CD4-positive, alpha-beta T cell treated with Interleukin-10 for 1 hour (primary cell): ENCODE measurements at places on chromosomes 1 and 21.
A peak's percentile ranks its signal among the peaks of the same experiment; 100 is the strongest.

DNA sequence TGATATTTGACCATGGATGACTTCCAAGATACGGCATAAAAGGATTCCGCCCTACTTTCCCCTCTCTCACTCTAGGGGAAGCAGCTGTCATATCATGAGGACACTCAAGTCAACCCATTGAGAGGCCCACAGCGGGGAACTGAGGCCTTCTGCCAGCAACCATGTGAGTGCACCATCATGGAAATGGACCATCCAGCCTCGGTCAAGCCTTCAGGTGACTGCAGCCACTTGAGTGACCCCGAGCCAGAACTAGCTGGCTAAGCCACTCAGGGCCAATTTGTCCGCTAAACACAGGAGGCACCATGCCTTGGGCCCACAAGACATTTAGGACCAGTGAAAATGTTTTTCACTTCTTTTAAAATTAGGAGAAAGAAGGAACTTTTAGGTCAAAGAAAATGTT lies 11.1 kb upstream of the GJB5 start:
- DNase-seq: no peak

- DNase-seq: no peak
These were observed 4.1 kb downstream of the POGZ start for GRCh38 chr1:151455231-151455630.

- DNase-seq: no peak
These were observed 18.0 kb downstream of the SERTAD4 start for GRCh38 chr1:210250665-210250997.

DNA sequence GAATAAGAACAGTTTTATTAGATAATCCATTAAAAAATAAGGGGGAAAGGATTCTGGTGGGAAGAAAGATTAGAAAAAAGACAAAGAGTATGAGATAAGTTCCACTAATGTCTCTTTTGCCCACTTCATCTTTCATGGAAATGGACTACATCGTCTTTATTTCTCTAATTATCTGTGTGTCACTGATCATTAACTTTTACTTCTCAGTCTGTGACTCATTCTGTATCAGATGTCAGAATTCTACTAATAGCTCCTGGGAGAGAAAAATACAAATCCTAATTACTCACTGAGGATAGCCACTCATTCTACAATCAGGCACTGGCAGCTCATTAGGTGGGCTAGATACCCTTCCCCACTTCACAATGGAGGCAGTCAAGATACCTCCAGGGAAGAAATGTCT lies 41.7 kb downstream of the ILDR2 start:
- no peak for DNase-seq

DNA sequence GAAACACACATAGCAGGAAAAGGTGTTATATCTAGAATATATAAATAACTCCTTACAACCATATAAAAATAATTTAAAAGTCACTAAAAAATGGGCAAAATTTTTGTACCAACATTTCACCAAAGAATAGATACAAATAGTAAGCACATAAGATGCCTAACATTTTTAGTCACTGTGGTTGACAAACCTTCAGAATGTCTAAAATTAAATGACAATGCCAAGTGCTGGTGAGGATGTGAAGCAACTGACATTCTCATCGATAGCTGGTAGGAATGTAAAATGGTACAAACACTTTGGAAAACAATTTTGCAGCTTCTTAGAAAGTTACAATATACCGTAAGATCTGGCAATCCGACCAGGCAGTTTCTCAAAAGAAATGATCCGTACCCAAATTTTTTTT lies 14.4 kb upstream of the TOMM20 start:
- no peak for DNase-seq

DNA sequence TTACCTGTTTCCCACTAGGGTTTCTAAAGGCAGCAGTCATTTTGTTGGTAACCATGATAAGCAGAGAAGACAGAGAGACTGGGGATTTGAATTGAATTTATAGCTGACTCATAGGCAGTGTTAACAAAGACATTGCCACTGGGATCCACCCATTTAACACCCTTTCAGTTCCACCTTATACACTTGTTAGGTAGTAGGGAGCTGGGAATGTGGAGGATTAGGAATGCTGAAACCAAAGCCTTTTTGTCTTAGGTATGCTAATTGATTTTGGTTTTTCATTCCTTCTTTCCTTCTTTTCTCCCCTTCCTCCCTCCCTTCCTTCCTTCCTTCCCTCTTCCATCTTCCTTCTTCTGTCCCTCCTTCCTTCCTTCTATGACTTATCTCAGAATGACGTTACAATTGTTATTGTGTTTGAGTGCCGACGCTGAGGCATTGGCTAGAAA lies 7.5 kb upstream of the EVI5 start:
- DNase-seq: no peak

DNA sequence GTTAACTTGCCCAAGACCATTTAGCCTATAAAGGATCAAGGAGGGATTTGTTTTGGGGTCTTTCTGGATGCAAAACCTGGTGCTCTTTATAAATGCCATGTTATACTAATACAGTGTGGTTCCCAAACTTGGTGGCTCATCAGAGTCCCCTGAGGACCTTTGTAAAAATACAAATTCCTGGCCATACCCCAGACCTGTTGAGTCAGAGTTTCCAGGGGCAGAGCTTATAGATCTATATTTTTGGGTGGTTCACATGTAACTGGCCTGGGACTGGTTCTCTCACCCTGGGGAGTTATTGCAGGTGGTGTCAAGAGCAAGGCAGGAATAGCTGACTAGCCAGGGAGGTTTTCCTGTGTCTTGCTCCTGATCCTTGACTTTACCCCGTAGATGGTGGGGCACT lies 136.9 kb upstream of the HNRNPU start:
- no peak for DNase-seq

DNA sequence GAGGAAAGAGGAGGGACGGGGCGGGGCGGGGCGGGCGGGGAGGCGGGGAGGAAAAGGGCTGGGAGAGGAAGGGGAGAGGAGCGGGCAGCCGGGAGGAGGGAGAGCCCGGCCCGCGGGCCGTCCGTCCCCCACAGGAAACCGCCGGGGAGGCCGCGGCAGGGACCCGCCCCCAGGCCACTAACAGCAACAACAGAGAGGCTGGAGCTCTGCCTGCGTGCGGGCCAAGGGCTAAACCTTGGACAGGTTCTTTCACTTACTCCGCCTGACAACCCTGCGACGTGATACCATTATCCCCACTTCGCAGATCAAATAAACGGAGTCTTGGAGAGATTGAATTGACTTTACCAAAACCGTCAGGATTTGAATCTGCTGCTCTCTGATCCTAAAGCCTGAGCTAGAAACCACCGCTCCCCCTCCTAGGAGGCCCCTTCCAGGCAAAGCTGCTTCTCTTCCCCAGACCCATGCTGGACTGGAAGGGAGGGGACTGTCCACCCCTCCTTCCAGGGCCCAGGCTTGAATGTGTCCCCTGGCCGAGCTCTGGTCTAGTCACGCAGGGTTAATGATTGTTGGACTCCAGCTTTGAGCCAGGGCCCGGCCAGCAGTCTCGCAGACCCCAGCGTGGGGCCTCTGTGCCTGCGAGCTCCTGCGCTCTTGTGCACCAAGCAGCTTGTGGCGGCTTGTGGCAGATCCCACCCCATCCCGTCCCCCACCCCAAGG lies at the start of gene EVA1B:
Gene EVA1B (minus strand): TSS at position 10 of the 717 bp plus-strand sequence. CDS start 608 bp downstream, outside the sequence.
- peak; percentile 53 for DNase-seq

DNA sequence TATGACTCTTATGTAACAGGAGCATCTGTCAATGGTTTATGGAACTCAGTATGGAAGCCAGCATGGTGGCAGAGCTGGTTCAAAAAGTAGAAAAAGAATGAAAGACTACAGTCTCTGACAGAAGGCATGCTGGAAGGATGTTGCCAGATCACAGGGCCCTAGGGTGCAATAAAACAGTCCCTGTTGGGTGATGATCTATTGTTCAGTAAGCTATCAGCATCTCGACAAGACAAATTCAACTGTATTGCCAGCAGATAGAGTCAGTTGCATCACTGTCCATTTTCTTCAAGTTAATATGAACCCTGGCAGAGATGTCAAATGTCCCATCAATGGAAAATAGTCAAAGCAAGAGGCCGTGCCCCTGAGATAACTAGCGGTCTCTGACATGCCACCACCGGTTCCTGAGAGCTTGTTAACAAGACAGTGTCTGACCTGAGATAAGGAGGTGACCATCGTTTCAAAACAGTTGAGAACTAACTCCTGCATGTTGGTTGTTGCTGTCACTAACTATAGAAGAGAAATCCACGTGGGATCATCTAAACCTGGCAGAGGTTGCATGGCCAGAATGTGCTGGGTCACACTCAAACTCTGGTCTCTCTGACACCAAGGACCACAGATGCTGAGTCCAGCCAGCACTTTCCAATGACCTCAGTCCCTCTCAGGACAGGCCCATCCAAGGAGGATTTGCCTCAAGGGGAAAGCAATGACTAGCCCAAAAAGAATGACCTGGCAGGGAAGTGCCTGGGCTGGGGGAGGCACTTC lies 125.9 kb downstream of the RIPK4 start:
- no peak for DNase-seq

- no peak for DNase-seq
These were observed 7.8 kb upstream of the TMEM222 start for GRCh38 chr1:27314169-27314568.

DNA sequence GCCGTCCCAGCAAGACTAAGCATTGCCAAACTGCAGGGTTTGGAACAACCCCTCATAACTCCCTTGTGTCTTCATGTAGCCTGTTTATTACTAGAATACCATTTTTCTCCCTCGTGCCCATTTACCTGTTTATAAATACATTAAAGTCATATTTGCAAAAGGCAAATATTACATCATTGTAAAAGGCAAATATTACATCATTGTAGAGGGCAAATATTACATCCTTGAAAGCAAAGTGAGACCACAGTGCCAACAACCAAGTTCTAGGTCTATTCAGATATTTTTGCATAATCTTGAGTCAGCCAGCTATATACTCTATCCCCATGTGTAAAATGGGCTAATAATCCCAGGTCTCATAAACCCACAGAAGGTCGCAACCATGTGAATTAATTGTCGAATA lies 11.4 kb upstream of the FAM163A start:
- DNase-seq: no peak

GRCh38 chr21:27108228-27108627 lies 141.3 kb upstream of the ADAMTS5 start:
- no peak for DNase-seq

GRCh38 chr1:76105372-76105771 lies 30.8 kb downstream of the ST6GALNAC3 start:
- no peak for DNase-seq

DNA sequence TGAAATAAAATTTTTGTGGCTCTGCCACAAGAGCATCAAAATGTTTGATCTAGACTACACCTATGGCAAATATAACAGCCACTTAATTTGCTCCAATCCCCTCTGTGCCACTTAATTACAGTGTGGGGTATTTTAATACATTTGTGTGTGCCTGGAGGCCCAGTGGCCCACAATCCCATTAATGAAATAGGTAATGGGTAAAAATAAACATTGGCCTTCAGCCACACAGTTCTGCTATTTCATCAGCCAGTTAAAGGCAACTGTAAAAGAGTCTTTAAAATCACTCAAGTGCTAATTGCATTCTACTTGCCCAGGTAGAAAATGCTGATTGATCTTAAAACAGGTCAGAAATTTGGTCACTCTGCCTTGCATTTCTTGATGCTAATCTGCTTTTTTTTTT lies 151.6 kb upstream of the UBE2U start:
- no peak for DNase-seq

DNA sequence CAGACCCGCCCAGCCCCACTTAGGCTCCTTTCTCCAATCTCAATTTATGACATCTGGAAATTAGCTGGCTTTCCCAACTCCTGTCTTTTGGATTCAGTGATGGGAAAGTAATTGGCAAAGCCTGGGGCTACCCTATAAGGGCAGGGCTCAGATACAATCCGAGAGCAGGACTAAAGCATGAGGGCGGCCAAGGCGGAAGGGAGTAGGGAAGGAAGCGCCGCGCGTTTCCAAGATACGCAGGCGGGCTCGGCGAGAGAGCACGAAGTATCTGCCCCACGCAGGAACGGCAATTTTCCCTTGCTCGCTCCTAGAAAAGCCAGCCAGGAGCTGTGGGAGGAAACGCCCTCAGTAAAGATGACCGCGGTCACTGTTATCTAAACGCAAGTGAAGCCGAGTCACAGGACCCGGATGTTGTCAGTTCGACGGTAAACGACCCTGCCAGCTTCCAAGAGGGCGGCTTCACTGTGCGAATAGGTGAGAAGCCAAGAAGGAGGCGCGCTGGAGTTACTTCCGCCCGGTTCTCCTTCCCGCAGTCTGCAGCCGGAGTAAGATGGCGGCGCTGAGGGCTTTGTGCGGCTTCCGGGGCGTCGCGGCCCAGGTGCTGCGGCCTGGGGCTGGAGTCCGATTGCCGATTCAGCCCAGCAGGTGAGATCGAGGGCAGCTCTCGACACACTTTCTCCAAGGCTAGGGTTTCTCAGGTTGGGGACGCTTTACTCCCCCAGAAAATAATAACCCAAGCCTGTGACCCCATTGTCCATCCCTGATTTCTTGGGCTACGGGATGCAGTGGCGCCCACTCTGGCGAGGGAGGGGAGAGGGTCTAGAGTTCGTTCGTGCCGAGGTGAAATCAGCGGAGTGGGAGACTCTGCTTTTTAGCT lies at the start of gene NDUFS2:
Gene NDUFS2 (plus strand): TSS at position 532 of the 877 bp plus-strand sequence. CDS start 19 bp downstream, at position 551.
- peak; percentile 98 for DNase-seq
